ENCODE measurements at places on chromosomes 7 and 10. TPM values are rescaled to one million over a fixed set of nuclear protein-coding genes. Genes with fewer than 3 reads are reported as not detected.
A peak's percentile ranks its signal among the peaks of the same experiment; 100 is the strongest.

GRCh38 chr7:84226759-84227158 is 32.2 kb upstream of the SEMA3A start:
- no peak for DNase-seq
- H3K4me1 ChIP-seq = no peaks in the 10 kb centered on the region
- no peaks in the 10 kb centered on the region for H3K27me3 ChIP-seq
- H3K27ac ChIP-seq = no peak overlapping the region
- H3K36me3 ChIP-seq = no peaks in the 10 kb centered on the region

DNA sequence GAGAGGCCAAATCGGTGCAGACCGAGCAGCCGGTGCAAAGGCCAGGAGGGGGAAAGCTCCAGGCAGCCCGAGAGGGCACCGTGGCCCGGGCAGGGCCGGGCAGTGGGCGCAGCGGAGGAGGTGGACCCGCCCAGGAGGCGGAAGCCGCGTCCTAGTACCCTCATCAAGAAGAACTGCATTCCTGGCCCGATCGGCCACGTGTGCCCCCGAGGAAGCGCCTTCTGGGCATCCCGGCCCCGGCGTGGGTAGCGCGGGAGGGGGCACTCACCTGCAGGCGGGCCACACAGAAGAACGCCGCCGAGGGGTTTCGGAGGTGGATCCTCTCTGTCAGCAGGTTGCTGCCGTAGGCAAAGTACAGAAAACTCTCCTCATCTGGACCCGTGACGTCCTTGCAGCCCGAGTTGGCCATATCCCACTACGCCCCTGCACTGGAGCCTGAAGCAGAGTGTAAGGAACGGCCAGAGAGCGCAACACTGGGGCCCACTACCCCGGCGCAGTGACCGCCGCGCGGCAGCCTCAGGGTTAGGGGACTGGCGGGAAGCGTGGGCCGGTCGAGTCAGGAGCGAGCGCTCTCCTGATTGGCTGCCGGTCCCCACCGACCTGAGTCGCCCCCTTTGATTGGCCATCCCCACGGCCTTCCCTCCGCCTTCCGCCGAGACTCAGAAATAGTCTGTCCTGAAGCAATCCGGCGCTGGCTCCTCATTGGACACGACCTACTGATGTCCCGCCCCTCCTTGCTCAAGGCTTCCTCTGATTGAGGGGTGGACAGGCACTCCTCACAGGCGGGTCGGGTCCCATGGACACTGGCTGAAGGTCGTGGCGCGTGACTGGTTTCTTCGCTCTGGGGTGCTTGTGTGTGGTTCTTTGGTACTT is at the start of gene GGCT:
Gene GGCT, minus strand, starts transcription at position 529 of the 873 bp plus-strand sequence. Its CDS starts 120 bp downstream, at position 409.
- H3K4me3 ChIP-seq = peak within 1 kb of the TSS; percentile 61
- DNase-seq = peak; percentile 98
- H3K36me3 ChIP-seq = no peaks in the 10 kb centered on the region
- H3K27me3 ChIP-seq = no peaks in the 10 kb centered on the region
- peak within 1 kb of the TSS; percentile 70 for H3K27ac ChIP-seq

GRCh38 chr10:15504101-15504840 is 133.2 kb upstream of the FAM171A1 start:
- peaks cover 7% of the 10 kb centered on the region for H3K27me3 ChIP-seq
- no peaks in the 10 kb centered on the region for H3K36me3 ChIP-seq
- H3K27ac ChIP-seq = no peak overlapping the region

DNA sequence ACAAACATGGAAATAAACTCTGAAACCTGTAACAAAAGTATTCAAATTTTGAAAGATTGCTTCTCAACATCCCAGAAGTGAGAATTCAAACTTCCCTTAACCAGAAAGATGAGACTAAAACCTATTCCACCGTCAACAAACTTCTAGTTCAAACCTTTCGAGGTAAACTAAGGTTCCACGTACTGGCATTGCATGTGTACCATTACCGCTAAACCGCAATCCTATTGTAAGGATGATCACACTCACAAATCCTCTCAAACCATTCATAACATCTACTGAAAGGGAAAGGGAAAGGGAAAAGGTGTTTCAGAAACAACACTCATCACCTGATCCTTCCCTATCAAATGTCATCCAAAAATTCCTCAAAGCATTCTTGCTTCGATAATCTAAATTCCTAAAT is 3.1 kb downstream of the SMURF1 start:
- peak overlapping the region; percentile 78 for H3K27ac ChIP-seq
- H3K36me3 ChIP-seq = no peaks in the 10 kb centered on the region
- no peaks in the 10 kb centered on the region for H3K27me3 ChIP-seq
- H3K4me3 ChIP-seq = peak overlapping the region; percentile 79

GRCh38 chr10:24437302-24437701 is 228.4 kb downstream of the KIAA1217 start:
- DNase-seq = no peak
- no peaks in the 10 kb centered on the region for H3K36me3 ChIP-seq
- H3K27me3 ChIP-seq = no peaks in the 10 kb centered on the region

GRCh38 chr10:104240078-104240477 is 7.9 kb upstream of the CFAP43 start:
- no peaks in the 10 kb centered on the region for H3K36me3 ChIP-seq
- no peak for DNase-seq
- peaks cover 5% of the 10 kb centered on the region for H3K27me3 ChIP-seq
- H3K4me1 ChIP-seq = no peaks in the 10 kb centered on the region
- no peak overlapping the region for H3K27ac ChIP-seq

DNA sequence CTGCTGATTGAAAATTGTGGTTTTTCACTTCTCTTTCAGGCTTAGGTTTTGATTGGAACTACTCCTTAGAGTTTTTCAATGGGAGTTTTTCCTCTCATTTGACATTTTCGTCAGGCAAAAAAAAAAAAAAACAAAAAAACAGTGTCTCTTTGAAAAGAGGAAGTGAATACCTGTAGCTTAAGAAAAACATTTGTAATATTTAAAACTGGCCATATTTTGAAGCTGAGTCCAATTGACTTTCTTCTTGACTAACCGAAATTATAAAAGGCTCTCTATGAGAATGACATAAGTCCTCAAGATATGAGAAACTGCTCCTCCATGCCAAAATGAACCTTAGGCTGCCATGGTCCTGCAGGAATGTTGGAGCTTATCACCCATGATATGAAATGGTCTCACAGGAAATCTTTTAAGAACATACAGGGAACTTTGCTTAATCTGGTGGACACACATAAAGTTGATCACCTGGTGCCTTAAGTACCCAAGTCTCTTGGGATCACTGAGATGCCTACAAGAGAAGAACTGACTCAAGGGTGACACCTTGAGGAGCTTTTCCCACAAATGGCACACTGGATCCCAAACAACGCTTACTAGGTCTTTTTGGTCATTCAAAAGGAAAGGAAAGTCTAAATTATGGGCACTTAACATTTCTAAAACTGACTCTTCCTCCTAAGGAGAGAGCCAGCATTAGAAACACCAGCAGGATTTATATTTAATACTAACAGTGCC is 263.4 kb downstream of the CDC14C start:
- H3K4me1 ChIP-seq = no peaks in the 10 kb centered on the region
- no peak overlapping the region for H3K4me3 ChIP-seq
- H3K36me3 ChIP-seq = no peaks in the 10 kb centered on the region
- no peaks in the 10 kb centered on the region for H3K27me3 ChIP-seq
- no peak overlapping the region for H3K27ac ChIP-seq
- no peak for DNase-seq

The CFAP70 gene
- total RNA-seq = 1.3 TPM

The MMP21 gene
- total RNA-seq = 0.26 TPM
